Effector CD4-positive, alpha-beta T cell (primary cell): ENCODE measurements at places on chromosomes 12 and 14.

DNA sequence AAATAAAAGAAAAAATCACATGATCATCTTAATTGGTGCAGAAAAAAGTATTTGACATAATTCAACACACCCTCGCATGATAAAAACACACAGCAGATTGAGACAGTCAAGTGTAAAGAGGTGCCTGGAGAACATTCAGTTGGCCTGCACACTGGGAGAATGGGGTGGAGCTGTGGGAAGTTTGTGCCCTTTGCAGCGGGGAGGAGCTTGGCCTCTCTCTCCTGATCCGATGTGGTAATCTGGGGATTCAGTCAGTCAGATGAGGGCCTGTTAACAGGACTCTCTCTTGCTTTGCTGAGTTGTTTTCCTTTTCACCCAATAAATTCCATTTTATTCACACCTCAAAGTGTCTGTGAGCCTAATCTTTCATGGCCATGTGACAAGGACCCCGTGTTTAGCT lies 5.9 kb downstream of the SERPINA6 start:
- no peak for DNase-seq

GRCh38 chr12:96720363-96720705 lies 186.7 kb upstream of the NEDD1 start:
- DNase-seq: no peak

DNA sequence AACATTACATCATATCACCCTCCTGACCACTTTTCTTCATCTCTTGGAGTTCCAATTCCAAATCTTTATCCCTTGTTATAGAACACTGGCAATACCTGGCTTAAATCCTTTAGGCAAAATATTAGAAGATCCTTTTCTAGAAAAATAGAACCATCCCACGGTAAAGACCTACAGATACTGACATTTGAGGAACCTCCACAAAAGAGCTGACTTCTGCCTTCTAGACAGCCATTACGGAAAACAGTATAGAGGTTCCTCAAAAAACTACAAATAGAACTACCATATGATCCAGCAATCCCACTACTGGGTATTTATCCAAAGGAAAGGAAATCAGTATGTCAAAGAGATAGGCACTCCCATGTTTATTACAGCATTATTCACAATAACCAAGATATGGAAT lies 241.7 kb upstream of the AMIGO2 start:
- no peak for DNase-seq

GRCh38 chr14:51087031-51087441 lies 7.9 kb downstream of the TRIM9 start:
- DNase-seq: no peak

- no peak for DNase-seq
Observed at GRCh38 chr12:113465808-113466453, 5.7 kb downstream of the LHX5 start.

DNA sequence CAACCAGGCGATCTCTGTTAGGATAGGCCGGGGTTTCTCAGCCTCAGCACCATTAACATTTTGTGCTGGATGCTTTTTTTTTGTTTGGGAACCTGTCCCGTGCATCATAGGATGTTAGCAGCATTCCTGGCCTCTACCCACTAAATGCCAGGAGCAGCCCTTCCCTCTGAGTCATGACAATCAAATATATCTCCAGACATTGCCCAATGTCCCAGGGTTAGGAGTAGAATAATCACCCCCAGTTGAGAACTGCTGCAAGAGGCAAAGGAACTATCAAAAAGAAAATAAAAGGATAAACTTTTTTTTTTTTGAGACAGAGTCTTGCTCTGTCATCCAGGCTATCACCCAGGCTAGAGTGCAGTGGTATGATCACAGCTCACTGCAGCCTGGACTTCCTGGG lies 76.0 kb downstream of the ACACB start:
- no peak for DNase-seq

DNA sequence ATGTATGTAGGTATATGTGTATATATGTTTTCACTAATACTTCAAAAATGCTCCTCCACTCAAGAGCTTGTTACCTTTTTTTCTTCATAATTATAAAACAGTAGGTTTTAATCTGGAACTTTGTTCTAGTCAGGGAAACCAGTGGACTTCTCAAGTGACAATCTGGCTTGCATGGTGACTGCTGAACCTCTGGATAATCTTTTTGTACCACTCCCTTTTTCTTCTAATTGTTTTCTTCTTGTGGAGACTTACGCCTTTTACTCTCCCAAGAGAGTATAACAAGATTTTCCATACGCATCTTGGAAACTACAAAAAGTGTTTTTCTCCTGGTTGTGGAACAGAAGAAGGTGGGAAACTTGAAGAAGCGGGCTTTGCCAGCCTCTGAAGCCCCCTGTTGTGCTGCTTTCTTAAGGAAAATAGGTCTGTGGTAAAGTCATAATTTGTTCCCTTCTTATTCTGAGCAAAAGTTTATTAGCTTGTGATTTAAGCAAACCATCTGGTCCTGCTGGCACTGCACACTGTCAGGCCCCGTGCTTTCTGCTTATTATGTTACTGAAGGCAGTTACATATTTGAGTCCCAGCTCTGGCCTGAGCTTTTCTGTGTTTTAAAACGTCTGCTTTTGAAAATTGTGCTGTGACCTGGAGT lies 291.8 kb downstream of the ERC1 start:
- DNase-seq: no peak

GRCh38 chr12:45232756-45233372 lies 17.0 kb downstream of the ANO6 start:
- DNase-seq: no peak

- DNase-seq: no peak
Observed at GRCh38 chr14:61701946-61702345, 6.6 kb downstream of the HIF1A start.

DNA sequence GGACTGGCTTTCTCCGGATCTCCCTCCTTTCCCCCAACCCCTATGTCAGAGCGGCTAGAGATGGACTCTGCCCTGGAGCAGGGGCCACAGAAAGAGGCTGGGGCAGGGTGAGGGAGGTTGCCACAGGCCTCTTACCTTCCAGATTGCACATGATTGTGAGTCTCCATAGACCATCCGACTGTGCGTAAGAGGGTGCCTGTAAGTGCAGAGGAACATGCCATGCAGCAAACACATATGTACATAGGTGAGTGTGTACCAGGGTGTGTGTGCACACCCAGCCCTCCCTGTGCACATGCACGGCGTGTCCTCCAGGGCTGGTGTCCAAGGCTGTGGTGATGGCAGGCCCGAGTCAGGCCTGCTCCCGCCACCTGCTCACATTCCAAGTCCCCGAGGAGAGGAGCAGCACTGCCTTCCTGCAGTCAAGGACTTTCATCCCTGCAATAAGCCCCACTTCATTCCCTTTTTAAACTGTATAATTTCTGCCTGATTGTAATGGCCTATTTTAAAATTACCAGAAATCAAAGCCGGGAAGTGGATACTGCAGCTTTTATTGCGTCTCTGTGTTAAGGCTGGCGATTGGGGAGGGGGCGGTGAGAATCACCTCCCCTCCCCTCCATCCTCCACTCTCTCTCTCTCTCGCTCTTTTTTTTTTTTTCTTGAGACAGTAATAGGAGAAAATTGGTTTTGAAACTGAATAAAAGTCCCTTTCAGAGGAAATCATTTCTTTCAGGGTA lies 28.5 kb downstream of the FAM222A start:
- no peak for DNase-seq

GRCh38 chr12:121697093-121697698 lies 15.4 kb upstream of the TMEM120B start:
- peak; percentile 38 for DNase-seq

DNA sequence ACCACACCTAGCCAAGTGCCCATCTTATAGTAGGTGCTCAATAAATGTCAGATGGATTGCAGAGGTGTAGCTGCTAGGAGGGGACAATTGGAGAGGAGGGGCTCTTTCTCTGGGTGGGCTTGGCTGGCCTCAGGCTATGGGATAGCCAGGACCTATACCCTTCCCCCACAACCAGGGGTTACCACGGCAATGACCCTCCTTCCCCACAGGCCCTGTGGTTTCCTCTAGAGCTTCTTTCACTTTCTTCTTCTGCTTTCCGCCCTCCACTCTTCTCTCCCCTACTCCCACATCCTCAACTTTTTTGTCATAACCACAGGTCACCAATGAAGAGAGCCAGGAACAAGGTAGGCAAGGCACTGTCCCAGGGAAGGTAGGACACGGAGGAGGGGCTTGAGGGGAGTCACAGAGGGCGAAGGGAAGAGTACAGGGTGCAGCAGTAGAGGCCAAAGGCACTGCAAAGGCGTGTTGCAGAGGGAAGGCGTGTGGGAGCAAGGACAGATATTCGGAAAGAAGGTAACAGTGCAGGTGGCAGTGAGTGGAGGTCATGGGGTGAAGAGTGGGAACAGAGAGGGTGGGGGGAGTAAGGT lies 1.9 kb upstream of the ITGB7 start:
- DNase-seq: no peak

DNA sequence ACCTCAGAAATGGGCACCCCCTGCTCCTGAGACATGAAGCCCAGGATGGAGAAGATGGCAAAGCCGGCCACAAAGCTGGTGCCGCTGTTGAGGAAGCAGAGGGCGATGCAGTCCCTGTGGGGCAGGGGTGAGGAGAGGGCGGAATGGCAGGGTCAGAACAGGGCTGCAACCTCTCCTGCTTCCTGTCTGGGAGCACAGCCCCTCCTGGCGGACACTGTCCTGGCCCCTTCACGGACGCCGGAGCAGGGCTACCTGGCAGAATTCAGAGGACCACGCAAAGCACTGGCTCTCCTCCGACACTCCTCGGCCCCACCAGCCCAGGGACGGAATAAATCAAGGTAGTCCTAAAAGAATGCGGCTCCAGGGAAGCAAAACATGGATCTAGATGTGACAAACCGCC lies 12.4 kb upstream of the SLC6A12 start:
- no peak for DNase-seq

GRCh38 chr14:35571598-35571997 lies 37.6 kb downstream of the INSM2 start:
- no peak for DNase-seq

- DNase-seq: no peak
Observed at GRCh38 chr12:96497855-96498254, 8.5 kb downstream of the CFAP54 start.

DNA sequence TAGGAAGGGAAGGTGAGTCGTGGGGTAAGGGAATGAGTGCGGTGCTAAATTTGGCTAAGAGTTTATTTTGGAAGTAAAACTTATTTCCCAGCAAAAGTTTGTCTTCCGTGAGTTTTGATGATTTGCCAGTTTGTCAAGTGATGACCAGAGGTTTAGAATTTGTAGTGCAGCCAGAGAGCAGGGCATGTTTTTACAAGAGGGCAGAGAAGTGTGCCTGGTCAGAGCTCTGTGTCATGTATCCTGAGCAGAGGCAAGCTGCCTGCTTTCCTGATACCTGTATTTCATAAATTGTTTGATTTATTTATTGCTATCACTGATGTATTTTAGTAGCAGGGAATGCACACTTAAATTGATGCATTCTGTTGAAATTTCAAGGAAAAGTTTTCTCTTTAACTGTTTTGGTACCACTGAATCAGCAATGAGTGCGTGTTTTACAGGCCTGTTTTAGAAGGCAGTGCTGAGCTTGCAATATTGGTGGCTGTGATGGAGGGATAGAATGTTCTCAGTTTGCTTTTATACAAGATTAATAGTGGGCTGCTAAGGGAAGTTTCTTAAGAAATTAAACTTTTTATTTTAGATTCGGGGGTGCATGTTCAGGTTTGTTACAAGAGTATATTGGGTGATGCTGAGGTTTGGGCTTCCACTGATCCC lies 19.7 kb upstream of the RD3L start:
- no peak for DNase-seq
